ENCODE measurements at places on chromosomes 12 and 14.

DNA sequence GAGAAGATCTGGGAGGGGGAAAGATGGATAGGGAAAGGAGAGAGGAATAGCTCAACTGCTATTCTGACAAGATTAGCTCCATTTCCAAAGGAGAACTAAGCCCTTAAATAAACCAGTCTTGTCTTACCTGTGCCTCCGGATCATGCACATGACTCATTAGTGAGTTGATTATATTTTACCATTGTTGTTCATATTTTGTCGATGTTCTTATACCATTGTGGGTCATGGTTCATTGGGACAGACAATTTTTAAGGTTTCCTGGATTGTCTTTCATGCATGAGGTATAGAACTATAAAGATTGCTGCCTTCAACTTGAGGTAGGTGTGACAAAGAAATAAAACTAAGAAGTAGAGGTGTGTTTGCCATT is 243.0 kb upstream of the ATP2B1 start:
- DNase-seq, result no peak

DNA sequence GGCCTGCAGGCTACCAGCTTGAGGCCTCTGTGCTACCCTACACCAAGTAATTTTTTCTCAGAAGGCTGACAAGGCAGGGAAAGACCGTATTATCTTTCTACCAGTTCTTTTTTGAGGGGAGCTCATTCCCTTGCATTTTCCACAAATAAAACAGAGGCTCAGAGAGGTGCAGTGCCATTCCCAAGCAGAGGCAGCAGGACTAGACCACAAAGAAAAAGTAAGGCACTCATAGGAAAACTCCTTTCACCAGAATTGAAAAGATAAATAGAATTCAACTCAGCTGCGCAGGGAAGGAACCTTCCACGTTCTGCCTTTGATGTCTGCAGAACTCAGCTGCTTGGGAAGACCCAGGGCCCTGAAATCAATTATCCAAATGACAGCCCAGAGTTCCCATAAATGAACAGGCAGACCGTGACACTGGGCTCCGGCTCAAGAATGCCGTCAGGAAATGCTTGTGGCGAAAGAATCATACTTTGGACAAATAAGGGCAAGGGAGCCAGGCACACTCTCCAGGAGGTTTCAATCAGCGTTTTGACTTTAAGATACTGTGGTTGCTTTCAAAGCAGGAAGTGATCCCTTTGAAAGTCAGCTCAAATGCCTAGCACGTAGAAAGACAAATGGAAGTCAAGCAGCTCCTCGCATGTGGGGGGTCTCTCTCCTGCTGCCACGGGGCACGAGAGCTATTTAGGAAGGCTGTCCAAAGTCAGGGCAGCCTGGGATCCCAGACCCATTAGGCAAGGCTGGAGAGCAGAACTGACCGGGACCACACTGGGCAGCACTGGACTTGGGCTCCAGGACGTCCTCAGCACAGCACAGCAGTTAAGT is 14.0 kb downstream of the KCTD10 start:
- peak; percentile 97 for DNase-seq

- DNase-seq, result no peak
Measured at GRCh38 chr12:62331306-62331705, 71.1 kb downstream of the USP15 start.

DNA sequence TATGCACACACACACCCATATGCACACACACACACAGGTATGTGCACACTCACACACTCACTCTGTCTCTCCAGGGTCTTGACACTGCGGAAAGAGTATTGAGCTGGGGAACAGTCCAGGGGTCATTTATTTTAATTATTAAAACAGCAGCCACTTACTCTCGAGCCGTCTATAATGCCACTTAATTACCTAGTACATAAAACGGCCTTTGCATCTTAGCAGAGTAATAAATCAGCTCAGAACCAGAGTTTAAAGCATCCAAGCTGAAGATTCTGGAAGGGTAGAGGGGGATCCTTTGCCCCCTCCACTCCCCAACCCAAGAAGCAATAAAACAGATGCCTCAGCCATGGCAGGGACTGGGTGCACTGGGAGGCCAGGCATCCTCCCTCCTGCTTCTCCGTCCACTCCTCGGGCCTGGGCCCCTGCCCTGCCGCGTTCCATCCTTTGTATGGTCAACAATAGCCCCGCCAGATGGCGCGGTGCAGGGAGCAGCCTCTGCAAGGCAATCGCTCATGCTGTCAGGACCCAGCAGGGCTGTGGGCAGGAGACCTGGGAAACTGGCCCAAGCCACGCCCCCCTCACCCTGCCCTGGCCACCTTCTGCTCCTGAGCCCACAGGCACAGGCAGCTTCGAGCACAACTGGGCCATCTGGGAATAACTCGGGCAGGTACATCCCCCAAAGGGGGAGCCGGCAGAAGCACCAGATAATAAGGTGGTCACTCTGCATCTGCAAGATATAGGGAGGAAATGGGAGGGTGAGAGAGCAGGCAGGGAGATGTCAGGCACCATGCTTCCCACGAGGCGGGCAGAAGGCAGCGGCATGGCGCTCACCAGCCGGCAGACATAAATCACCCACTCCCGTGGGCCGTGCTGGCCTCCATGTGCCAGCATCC is 40.9 kb downstream of the CCDC85C start:
- peak; percentile 21 for DNase-seq

DNA sequence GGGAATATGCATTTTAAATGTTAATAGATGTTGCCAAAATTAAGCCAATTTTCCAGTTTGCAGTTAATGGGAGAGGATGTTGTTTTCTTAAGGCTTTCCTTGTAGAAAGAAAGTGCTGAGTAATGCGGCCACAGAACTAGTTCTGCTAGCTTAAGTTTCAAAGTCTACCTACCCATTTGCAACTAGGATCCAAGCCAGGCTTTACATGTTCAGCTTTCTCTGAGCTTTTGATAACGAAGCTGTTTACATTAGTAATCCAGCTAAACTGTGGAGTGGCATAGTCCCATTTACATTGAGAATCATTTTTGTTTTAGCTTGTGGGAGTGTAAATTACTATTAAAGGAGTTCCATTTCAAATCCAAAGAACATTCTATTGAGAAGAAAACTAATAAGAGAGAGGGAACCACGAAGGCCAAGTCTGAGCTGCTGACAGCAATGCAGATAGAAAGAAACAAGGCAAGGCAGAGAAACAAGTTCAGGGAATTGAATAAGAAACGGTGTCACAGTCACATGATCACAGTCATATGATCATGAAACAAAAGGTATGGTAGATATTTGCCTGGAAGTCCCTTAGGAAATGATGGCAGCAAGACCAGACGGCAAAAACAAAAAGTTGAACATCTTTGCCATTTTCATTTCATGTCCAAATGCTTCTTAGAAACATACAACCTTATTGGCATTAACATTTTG is 274.9 kb downstream of the PAWR start:
- DNase-seq, result no peak

- no peak for DNase-seq
Measured at GRCh38 chr12:4506870-4507269, 31.8 kb upstream of the RAD51AP1 start.

GRCh38 chr14:52701223-52701622 is 5.8 kb upstream of the PSMC6 start:
- DNase-seq, result no peak

- no peak for DNase-seq
Measured at GRCh38 chr12:95096852-95097251, 23.4 kb upstream of the NR2C1 start.

- DNase-seq, result no peak
Measured at GRCh38 chr12:12720672-12721161, 3.5 kb downstream of the CDKN1B start.

- no peak for DNase-seq
Measured at GRCh38 chr12:108856170-108856427, 1.3 kb downstream of the SSH1 start.

DNA sequence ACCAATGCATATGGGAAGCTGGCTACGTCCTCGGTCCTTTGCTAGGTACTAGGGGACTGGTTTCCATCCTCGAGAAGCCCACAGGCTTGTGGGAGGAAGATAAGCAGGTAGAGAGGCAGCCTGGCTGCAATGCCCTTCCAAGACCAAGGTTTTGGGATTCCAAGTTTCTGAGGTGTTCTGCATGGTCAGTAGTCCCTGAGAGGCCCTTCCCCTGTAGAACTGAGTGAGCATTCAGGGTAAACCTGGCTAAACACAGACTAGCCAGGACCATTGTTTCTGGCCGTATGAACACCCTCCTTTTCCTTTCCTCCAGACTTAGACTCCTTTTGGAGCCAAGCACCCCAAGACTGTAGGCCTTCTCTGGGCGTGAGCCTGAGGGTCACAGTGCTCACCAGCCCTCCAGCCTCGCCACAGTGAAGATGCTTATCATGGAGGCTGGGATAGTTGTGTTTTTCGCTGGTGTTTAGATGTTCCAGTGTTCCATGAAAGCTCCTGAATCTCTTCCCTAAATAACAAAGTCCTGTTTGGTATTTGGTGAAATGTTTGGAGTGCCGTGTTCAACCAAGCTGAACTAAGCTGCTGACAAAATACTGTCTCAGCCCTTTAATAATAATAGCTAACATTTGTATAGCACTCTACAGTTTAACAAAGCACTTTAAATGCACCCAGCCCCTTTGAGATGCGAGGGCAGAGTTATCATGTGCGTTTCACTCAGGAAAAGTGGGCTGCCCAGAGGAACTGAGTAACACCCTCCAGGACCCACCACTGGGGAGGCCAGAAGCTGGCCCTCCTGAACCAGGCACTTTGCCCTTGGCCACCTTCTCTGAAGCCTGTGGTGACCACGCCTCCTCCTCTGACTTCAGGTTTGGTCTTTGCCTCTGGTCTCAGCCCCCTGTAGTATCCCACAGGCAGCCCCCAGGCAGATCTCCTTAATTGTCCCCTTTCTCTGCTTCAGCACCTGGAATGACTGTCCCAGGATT is 284.5 kb downstream of the CACNA1C start:
- no peak for DNase-seq

DNA sequence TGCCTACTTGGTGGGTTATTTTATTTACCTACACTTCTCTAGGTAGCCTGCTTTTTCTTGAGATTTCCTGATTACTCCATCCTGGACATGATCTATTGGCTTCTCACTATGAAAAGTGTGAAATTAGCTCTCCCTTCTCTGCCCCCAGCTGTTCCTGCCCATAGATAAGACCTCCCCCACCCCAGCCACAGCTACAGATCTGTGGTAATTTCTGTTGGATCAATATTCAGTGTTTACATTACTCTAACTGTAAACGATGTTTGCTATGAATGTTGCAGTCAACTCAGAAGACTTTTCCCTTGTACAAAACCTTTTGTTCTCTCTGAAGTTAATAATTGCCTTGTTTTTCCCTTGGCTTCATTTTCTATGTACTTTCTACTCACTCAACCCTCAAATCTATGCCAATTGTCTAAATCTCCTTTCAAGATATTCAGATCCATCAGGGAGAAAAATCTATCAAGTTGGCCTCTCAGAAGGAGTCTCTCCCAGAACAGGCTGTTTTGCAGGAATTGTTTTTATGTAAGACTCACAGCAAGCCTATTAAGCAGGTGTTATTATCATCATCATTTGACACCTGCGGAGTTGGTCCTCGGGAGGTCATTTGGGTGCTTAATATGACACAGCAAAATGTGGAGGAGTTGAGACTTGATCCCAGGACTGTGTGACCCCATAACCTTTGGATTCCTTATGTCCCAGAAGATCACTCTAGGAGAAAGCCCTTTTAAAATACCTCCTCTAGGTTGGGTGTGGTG is 227.4 kb downstream of the SUDS3 start:
- no peak for DNase-seq

DNA sequence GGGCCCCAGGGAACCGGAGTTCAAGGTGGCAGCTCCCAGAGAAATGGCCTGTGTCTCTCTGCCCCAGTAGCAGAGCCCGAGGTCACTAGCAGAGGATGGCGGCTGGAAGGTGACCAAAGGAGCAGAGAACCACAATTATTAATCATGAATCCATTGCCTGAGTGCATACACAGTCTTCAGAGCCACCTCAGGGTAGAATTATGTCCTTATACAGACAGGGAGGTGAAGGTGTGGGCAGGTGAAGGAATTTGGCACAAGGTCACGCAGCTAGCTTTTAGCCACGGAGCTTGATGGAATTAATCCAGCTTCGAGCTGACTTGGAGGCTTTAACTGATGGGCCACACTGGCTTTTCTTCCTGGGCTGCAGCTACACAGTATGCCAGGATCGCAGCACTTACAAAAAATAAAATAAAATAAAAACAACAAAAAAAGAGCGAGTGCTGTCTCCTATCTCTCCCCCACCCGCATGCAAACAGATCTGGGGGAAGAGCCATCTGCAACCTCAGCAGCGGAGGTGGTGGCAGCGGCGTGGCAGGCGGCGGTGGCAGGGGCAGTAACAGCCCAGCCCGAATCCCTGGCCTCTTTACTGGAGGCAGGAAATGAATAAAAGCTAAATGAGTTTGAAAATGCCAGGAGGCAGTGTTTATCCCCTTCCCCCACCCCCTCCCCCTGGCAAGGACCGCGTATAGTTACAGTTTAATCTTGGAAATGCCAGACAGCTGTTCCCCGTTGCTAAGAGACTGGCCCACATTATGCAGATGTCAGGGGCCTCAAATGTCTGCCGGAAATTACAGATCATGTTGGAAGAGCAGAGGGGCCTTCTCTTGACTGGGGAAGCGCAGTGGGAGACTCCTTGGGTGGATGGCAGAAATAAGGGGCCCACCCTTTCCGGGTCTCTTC is 93.5 kb downstream of the LRRC74A start:
- no peak for DNase-seq

DNA sequence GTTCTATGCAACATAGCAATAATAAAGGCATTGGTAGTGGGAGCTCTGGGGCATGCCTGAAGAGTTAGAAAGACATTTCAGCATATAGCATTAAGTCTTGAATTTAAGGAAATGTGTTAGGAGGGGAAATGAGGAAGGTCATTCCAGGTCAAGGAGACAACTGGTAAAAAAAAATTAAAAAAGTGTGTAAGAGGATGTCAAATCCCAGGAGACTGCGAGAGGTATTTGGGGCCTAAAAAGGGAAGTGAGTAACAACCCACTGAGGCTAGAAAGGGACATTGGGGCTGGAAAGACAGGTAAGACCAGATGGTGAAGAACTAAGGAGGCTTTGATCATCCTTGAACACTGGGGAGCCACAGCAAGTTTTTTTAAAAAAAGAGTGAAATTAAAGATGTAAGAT is 152.9 kb downstream of the SLC25A21 start:
- DNase-seq, result no peak
